Stimulated activated effector memory CD8-positive, alpha-beta T cell treated with anti-CD3 and anti-CD28 coated beads, Interleukin-12 subunit alpha, Interleukin-12 subunit beta, amount 100 ng/mL, for 72 hours (primary cell): ENCODE measurements at places on chromosomes 7 and 10.

DNA sequence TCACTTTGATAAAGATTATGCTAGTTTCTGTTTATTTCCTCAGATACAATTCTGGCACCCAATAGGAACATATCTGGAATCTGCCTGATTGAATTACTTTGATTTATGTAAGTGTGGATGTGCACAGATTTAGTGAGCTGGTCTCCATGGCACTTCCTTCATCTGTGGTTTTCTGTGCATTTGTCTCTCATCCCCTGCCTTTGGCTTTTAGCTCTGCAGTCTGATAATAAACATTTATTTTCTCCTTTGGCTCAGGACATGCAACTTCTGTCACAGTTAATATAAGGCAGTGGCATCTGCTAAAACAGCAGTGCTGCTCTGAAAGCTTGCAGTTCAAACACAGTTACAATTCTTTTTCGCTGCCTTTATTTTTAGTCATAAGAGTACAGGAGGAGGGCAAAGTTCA lies 273.7 kb upstream of the CHRM2 start:
- DNase-seq = no peak

- DNase-seq = no peak
Observed at GRCh38 chr7:139758388-139758787, 19.4 kb downstream of the HIPK2 start.

GRCh38 chr10:23065181-23065948 lies 30.0 kb upstream of the MSRB2 start:
- DNase-seq = no peak

- DNase-seq = no peak
Observed at GRCh38 chr7:13878154-13878553, 111.3 kb downstream of the ETV1 start.

DNA sequence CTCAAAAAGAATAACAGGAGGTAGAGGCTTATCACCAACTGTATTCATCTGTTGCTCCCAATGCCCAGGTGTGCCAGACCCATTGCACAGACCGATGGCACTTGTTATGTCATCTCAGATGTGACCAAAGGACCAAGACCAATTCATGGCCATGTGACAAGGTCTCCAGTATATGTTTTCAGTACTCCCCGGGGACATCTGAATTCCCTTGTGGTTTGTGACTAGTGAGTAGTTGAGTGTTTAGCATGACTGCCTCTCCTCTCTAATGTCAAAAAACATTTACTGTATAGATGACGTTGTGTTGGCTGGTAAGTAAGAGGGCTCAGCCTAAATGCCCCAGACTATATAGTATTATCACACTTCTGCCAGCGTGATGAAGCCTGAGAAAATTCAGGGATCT lies 202.1 kb upstream of the SMIM30 start:
- DNase-seq = no peak

- DNase-seq = no peak
Observed at GRCh38 chr10:29830531-29831512, 196.1 kb upstream of the SVIL start.

- DNase-seq = no peak
Observed at GRCh38 chr7:19091550-19092200, 25.8 kb downstream of the TWIST1 start.

GRCh38 chr10:119412244-119413092 lies 130.1 kb downstream of the RGS10 start:
- no peak for DNase-seq

DNA sequence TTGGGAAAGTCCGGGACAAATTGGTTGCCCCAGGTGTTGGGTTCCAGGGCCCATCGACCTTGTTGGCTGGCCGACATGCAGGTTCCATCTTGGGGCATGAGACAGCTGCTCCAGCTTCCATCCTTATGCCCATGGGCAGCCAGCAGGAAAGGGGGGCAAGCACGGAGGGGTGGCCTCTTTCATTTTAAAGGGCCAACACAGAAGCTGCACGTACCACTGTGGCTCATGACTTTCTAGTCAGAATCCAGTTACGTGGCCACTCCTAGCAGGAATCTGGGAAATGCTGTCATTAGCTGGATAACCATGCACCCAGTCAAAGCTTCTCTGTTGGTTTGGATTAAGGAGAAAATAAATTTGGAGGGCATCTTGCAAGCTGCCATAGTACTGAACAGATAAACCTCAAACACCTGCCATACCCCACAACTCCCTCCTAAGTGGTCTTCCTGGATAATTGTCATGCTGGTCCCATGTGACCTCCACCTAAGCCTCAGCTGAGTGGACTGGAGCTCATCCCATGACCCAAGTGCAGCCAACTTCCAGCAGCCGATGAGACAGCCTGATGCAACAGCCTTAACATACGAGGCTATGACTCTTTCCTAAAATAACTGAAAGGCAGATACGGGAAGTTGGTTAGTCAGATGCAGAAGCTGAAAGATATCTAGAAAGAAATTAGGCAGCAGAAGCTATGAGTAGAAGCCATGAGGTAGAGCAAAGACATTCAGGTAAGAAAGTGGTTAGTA lies 21.4 kb upstream of the GSDME start:
- DNase-seq = no peak

DNA sequence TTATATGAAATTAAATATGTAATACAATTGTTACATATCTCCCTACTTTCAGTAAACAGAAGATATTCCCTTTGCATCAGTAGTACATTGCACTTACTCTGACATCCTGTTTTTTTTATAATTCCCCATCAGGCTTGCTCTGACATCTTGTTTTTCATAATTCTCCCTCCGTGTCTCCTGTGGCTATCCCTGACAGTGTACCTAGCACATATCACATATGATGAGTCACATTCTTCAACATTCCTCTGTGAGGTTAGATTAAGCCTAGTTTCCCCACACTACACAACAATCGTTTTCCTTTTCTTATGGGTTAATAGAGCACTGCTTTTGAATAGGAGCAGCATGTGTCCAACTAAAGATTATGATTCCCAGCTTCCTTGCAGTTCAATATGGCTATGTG lies 250.6 kb upstream of the NPVF start:
- no peak for DNase-seq

GRCh38 chr7:135911099-135911498 lies 66.1 kb downstream of the MTPN start:
- no peak for DNase-seq

- no peak for DNase-seq
Observed at GRCh38 chr7:100489824-100490223, 6.1 kb downstream of the NYAP1 start.

DNA sequence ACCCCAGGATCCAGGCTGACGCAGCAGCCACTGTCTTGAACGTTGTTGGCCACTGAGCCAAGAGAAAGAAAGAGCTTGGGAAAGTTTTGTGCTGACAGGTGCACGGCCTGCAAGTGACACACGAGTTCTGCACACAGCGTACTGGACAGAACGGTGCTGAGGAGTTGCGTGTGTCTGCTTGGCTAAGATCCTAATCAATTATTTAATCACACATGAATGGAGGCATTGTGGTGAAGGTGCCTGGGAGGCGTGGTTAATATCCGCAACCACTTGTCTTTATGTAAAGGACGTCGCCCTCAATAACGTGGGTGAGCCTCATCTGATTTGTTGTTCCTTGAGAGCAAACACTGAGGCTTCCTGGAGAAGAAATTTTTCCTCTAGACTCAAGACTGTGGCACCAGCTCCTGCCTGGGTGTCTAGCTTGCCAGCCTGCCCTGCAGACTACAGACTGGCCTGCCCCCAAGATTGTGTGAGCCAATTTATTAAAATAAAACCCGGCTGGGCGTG lies 16.6 kb upstream of the GNA12 start:
- no peak for DNase-seq

GRCh38 chr7:96720843-96721242 lies 11.2 kb upstream of the SEM1 start:
- DNase-seq = no peak

DNA sequence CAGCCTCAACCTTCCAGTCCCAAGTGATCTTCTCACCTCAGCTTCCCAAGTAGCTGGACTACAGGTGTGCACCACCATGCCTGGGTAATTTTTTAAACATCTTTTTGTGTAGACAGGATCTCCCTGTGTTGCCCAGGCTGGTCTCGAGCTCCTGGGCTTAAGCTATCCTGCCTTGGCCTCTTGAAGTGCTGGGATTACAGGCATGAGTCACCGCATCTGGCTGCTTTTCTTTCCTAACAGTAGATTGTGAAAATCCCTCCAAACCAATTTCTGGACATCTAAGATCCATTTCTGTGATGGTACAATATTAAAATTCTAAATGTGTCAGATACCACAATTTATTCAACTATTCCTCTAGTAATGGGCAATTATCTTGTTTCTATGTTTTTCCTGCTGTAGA lies 38.7 kb downstream of the RAB18 start:
- DNase-seq = no peak

GRCh38 chr7:5477126-5477525 lies 53.5 kb upstream of the TNRC18 start:
- DNase-seq = no peak

DNA sequence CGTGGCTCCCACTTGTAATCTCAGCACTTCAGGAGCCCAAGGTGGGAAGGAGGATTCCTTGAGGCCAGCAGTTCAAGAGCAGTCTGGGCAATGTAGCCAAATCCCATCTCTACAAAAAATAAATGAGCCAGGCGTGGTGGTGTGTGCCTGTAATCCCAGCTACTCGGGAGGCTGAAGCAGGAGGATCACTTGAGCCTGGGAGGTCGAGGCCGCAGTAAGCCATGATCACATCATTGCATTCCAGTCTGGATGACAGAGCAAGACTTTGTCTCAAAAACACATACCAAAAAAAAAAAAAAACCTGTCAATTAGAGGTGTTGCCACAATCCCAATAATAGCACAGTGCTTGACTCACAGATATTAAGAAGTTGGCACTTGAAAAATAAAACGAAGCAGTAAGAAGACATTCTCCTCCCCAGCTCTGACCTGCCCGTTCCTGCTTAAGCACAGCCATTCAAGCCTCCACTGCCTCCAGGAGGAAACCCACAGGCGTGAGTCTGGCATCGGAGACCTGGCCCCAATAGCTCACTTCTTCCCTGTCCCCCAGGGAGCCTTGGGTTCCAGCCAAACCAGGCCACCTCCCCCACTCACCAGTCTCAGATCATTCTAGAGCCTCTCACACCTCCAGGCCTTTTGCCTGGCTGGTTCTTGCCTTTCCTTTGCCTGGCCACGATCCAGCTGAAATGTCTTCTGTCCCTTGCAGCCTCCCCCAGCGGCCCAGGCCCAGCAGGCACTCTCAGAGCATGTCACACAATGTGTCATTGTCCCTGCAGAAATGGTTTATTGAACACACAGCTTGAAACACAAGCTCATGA lies 45.3 kb upstream of the GTF2I start:
- no peak for DNase-seq

DNA sequence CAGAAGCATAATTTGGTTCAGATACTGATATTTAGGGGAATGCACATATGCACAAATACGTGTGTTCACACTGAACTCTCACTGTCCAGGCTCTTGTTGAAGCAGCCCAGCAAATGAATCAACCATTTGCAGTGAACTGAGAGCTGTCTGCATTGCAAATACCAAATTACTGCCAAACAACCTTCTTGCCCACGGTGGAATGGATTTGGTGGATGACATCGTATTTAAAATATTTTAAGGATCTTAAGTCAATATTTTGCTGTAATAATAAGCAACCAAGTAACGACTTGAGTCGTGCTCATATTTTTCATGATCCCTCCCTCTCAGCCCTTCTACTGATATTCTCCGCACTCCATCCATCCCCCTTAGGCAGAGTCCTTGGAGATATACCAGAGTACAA lies 107.9 kb upstream of the FEZF1 start:
- no peak for DNase-seq

- DNase-seq = peak; percentile 78
Observed at GRCh38 chr10:80196270-80196949, 8.9 kb downstream of the ANXA11 start.

GRCh38 chr10:126199221-126199998 lies 188.9 kb downstream of the ADAM12 start:
- DNase-seq = no peak

DNA sequence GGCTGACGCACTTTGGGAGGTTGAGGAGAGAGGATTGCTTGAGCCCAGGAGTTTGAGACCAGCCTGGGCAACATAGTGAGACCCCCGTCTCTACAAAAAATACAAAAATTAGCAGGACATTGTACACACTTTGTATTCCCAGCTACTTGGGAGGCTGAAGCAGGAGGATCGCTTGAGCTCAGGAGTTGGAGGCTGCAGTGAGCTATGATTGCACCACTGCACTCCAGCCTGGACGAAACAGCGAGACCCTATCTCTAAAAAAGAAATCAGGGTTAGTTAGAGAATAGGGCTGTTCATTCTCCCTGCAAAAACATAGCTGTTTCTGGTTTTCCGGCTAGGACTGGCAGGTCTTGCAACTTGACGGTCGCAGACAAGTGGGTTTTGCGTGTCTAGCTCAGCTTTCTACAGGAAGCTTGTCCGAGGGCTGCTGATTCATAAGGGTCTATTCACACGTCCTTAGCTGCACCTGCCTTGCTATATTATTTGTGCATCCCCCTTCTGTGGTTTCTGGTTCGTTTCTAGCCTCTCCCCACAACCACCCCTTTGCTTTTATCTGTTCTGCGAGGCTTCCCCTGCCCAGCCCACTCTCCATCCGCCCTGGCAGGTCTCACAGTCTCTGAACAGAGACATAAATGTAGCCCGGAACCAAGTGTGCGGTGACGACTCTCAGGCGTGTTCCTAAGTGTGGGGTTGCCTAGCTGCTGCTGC lies 10.7 kb downstream of the AMZ1 start:
- DNase-seq = no peak

DNA sequence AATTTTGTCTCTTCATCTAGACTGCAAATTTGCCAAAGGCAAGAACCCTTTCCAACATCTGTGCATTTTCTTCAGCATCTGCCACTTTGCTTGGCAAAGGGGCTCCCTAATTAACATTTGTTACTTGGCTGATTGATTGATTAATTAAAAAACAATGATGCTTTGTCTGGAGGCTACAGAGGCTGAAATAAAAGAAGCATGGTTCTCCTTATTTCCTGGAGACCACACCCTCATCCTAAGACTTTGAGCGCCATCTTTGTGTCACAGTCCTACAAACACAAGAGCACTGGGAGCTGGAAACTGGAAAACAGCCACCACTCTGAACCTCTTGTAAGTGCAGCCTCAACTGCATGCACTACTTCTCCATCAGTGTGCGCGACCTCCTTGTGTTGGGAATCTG lies 189.2 kb downstream of the C7orf25 start:
- DNase-seq = no peak

DNA sequence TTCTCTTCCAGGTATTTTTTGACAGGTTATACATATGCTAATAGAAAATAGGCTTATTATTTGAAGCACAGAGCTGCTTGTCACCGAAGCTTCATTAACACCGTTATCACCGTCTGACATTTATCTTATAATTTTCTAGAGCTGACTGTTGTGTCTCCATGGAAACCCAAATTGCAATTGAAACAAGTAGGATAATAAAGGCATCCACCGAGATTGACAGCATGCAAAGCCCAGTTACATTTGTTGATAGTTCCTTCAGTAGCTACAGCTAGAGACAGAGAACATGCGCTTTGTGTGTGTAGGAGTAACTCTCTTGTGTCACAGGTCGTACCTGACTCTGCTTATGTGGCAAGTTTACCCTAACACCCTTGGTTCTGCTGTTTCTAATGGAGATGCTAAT lies 135.6 kb downstream of the CELF2 start:
- no peak for DNase-seq

DNA sequence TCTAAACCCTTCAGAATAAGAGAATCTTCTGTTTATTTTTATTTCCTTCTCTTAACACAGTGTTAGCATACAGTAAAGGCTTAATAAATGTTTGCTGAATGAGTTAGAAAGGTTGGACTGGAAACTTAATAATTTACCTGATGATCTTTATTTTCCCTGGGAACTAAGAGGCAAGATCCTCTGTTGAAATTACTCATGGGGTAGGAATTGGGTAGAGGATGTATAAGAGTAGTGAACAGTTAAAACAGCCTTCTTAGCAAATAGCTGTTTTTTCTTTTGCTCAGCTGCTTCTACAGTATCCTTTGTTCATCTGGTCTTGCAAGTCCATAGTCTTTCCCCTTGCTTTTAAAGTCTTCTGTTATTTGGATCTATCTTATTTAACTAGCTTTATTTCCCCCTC lies 80.0 kb downstream of the AKAP9 start:
- DNase-seq = no peak
